ENCODE measurements at places on chromosomes 2 and 18.

DNA sequence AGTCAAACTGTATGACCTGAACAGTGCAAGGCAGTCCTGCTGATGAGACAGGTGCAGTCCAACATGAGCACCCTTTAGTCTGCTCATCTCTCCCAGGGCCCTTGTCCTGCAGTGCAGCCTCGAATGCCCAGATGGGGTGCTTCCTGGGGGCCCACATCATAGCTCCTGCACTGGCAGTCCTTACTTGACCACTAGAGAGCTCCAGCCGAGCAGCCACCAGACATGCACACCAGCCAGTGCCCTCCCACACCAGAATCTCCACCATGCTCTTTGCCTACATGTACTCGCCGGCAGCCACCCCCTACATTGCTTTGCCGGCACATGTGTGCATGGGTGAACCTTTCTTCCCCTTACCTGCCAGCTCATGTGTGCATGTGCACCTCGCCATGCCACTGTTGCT is 188.8 kb upstream of the GULP1 start:
- DNase-seq: no peak

DNA sequence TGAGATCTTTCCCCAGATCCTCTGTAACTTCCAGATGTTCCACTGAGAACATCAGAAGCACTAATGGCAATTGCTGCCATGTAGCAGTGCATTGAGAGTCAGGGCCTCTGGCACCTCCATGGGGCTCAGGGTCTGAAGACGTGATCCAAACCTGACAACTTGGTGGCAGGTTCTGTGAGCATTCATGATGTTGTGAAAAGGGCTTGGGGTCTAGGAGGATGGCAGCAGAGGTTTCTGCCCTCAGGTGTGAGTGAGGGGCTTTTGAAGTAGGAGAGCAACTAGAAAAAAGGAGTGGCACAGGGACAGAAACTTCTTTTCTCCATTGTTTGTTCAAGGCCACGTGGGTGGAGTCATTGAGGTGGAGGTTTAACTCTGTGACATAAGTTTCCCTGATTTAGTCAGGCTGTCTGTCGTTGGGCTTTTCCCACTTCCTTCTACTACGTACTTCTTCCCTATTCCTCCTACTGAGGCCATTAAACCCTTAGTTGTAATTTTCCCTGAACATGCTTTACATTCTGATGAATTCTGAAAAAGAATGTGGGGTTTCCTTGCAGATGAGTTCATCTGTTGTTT is 13.1 kb downstream of the CFLAR start:
- DNase-seq: no peak

DNA sequence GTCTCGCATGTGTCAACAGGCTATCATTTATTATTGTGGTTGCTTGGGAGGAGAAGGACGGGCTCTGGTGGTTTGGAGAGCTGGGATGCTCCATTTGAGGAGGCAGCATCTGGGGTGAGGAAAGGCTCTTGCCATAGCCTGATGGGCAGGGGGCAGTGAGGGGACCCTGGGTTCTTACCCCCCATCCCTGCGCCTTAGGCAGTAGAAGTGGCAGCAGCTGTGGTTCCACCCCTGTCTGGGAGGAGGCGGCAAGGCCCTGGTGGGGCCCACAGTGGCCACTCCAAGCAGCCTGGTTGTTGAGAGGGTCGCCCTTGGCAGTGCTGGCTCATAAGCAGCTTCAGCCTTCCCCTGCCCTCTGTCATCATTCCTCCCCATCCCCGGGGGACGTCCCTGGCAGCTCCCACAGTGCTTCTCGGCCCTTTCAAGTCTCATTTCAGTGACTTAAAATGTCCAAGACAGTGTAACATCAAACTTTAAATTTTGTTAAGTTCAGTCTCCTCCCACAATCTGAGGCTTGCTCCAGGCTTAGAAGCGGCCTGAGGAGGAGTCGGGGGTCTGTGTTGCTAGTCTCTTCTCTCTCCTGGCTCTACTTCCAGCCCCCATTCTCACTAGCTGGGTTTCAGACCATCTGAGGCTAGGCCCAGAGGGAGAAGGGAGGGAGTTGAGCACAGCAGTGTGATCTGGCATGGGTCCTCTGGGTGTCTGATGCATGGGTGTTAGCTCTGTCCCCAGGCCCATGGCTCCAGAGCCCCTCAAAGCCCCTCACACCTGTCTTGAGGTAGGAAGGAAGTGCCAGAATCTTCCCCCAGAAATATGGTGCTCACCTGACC is 34.9 kb upstream of the PTPN4 start:
- DNase-seq: no peak

- DNase-seq: no peak
Measured at GRCh38 chr2:55365303-55365702, 54.4 kb downstream of the CCDC88A start.

- no peak for DNase-seq
Measured at GRCh38 chr2:85827879-85828569, 60.8 kb downstream of the ST3GAL5 start.

DNA sequence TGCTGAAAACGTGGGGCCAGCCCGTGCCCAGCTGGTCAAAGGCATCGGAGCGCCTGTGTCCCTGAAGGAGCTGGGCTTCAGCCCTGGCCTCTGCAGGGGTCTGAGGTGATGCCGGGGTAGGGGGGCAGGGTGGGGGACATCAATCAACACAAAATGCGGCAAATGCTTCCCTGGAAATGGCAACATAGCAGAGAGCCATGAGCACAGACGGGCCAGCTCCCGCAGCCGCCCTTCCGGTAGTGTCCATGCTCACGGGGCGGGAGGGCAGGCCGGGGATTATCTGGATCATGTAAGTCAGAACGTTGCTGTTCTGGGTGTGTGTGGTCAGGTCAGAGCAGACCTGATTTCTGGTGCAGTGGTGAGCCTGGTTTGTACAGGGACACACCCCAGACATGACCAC is 56.5 kb upstream of the TWIST2 start:
- no peak for DNase-seq

GRCh38 chr2:47483191-47483590 is 80.2 kb downstream of the MSH2 start:
- no peak for DNase-seq

GRCh38 chr2:231966886-231967285 is 5.4 kb downstream of the DIS3L2 start:
- DNase-seq: no peak

DNA sequence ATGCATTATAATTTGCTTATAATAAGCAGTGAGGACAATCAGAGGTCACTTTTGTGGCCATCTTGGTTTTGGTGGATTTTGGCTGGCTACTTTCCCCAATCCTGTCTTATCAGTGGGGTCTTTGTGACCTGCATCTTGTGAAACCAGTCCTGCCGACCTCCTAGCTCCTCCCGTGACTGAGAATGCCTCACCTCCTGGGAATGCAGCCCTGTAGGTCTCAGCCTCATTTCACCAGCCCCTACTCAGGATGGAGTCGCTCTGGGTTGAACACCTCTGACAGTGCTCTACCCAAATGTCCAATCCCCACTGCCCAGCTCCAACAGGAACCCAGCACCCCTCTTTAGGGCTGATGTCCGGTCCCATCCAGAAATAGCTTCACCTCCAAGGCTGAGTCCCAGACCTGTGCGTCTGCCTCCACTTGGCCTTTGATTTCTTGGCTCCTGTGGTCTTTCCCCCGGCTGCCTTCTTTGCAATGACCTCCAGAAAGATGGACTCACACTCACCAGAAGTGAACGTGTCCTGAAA is 31.3 kb upstream of the PXDN start:
- DNase-seq: no peak

GRCh38 chr2:120656273-120656950 is 79.3 kb upstream of the GLI2 start:
- DNase-seq: no peak

- DNase-seq: no peak
Measured at GRCh38 chr18:55092166-55092565, 132.9 kb upstream of the CCDC68 start.

- no peak for DNase-seq
Measured at GRCh38 chr2:151878655-151879563, 50.7 kb upstream of the ARL5A start.

GRCh38 chr18:70195852-70196434 is 9.5 kb downstream of the RTTN start:
- DNase-seq: peak; percentile 20

DNA sequence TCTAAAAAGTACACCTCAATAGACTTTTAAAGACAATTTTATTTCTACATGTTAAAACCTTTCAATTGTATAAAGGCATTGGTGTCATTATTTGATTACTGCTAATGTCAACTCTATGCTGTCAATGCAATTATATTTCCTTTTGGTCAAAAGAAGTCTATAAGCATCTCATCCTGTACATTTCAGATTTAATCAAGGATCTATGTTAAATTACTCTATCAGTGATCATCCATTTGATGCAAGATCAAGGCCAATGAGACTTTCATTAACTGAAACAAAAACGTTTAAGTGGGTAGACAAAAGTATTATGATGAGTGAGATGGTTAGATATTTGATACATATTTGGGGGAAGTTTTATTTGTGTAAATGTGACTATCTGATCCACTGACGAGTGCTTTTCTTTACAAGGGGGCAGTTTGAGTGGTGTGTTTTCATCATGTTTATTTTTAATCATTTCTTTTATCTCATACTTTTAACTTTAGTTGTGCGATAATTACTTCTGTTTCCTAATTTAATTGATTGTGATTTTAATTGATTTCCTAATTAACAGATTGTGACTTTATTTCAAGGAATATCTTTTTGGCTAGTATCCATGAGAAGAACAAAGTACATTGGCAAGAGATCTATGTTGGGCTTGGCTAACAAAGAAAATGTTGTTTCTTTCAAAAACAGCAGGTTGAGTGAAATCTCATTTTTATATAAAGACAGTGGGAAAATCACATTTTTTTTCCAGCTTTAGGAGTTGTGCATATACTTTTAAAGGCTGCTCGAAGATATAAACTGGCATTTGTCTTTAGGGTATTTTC is 1.1 kb downstream of the ARHGAP28 start:
- no peak for DNase-seq

DNA sequence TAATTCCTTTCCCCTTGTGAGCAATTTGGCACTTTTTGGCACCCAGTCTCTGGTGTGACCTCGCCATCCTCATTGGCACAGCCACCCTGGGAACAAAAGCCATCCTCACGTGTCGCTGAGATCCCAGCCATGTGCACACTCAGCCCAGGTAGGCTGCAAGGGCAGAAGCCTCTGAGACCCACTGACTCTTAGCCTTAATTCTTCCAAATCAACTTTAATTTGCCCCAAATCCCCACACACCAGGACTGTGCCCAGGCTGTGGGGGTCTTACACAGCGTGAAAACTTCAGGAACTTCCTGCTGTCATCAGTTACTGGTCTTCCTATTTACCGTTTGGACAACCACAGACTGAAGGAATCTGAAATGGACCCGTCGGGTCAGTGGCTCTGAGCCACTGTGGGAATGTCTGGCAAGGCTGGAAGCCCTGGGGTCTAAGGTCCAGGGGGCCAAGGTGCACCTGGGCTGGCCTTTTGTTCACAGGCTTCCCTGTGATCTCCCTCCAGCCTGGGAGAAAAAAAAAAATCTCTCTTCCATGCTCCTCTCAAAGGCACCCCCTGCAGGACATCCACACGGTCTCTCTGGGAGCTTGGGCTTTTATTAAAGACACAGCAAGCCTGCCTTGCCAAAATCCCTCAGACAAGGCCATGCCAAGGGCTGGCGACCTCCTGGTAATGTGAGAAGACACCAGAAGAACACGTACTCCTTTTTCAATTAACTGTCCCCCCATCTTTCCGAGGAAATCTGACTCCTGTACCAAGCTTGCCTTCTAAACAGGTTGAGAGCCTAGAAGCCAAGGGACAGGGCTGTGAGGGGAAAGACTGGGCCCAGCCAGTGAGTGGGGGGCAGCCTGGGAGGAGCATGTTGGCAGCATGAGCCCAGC is 42.1 kb upstream of the LAPTM4A start:
- no peak for DNase-seq

GRCh38 chr2:46421361-46421760 is 58.0 kb upstream of the TMEM247 start:
- DNase-seq: no peak
